Activated CD4-positive, CD25-positive, alpha-beta regulatory T cell treated with anti-CD3 and anti-CD28 coated beads, Interleukin-2, amount 50 U/mL, for 24 hours (primary cell): ENCODE measurements at places on chromosomes 11 and 22.
A peak's percentile ranks its signal among the peaks of the same experiment; 100 is the strongest.

DNA sequence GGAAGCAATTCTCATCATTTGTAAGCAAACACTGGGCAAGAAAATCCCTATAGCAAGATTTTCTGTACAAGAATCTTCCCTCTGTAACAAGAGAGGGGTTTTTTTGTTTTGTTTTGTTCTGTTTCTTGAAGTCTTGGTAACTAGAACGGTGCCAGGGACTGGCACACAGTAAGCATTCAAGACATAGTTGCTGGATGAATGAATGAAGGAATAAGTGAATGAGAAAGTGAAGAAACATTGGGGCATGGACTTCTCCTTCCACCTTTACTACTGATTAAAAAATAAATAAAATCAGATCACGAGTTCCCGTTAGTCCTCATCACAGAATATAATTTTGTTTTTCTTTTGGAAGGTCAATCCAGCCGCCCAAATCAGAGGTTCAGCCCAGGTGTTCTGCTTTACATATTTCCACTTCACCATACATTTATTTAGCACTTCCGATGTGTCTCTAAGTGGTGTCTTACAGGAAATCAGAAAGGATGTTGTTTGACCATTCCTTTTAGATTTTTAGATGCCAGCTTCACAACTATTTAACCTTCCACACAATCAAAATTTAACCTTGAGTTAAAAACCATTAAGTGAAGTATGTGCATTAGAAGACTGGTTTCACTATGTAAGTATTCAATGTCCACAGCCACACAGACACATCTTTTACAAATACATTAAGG, 281.2 kb downstream of the CADM1 start:
- no peak for ATAC-seq

- no peak for ATAC-seq
Measured at GRCh38 chr11:113174882-113175281, 139.5 kb upstream of the TTC12 start.

- peak; percentile 95 for ATAC-seq
Measured at GRCh38 chr22:42317008-42317407, 46.6 kb upstream of the TCF20 start.

GRCh38 chr11:76604626-76605241, 65.8 kb downstream of the LRRC32 start:
- no peak for ATAC-seq

- no peak for ATAC-seq
Measured at GRCh38 chr11:17639091-17639490, 80.3 kb upstream of the MYOD1 start.

DNA sequence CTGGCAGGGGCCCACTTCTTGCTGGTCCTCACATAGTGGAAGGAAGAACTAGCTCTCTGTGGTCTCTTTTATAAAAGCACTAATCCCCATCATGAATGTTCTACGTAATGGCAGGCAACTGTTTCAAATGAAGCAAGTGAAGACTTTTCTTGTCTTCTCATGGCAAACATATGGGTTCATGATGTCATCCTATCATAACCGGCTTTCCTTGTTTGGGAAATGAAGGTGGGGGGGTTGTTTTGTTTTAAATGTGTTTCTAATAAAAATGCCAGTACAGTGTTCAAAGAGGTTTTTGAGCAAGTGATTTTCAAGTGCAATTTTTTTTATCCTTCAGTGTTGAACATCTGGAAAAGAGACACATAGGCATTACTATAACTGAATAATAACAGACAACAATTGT, 33.4 kb downstream of the REXO2 start:
- ATAC-seq = no peak

DNA sequence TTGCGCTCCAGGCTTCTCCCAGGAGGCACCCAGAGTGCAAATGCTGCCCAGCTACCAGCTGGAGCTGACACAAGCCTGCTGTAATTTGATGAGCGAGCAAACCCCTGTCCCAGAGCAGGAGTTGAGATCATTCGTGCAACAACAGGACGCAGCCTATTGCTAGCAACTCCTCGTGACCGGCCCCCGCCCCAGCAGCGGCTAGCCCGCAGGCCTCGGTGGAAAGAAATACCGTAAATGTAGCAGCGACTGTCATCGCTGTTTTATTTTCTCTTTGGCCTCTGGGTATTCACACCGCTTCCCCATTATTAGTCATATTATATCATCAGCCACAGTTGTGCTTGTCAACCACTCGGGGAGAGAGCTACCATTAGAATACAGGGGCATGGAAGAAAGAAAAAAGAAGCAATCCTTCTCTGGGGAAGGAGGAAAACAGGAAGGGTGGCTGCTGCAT, 59.2 kb upstream of the ATXN10 start:
- peak; percentile 75 for ATAC-seq

GRCh38 chr11:116072133-116072532, 567.9 kb upstream of the CADM1 start:
- no peak for ATAC-seq

DNA sequence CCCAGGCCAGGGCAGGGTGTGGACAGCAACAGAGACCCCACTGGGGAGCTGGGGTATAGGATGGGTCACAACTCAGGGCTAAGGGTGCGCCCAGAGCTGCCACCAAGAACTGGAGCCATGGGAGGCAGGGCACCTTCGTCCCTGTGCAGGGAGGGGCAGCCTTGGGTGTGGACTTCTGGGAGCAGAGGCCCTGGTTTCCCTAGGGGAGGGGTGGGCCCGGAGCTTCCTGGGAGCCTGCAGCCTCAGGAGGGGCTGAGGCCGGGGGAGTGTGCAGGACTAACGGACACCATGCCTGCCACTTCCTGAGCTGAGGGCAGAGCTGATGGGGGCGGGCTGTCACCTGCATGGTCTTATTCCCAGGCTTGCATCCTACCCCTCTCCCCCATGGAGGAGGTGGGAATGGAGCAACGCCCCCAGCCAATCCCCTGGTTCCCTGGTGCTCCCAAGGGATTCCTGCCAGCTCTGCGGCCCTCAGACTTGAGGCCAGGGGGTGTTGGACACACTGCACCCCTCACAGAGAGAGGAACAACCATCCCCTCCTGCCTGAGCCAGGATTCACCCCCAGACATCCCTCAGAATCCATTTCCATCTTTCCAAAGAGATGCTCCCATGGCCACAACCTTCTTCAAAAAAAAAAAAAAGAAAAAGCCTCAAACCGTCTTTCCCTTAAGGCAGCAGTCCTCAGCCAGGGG, 225.7 kb downstream of the CTTN start:
- no peak for ATAC-seq

- peak; percentile 51 for ATAC-seq
Measured at GRCh38 chr11:134261626-134262488, 8.5 kb downstream of the ACAD8 start.

DNA sequence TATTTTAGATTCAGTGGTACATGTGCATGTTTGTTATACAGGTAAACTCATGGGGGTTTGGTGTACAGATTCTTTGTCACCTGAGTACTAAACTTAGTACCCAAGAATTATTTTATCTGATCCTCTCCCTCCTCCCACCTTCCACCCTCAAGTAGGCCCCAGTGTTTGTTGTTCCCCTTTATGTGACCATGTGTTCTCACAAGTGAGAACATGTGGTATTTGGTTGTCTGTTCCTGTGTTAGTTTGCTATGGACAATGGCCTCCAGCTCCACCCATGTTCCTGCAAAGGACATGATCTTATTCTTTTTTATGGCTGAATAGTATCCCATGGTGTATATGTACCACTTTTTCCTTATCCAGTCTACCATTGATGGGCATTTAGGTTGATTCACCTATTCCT, 6.8 kb downstream of the SMIM38 start:
- no peak for ATAC-seq

- no peak for ATAC-seq
Measured at GRCh38 chr11:126544108-126545056, 188.9 kb downstream of the ST3GAL4 start.

- ATAC-seq = no peak
Measured at GRCh38 chr22:49242480-49242879, 585.2 kb downstream of the BRD1 start.

GRCh38 chr11:68583041-68583446, 101.3 kb upstream of the GAL start:
- no peak for ATAC-seq

DNA sequence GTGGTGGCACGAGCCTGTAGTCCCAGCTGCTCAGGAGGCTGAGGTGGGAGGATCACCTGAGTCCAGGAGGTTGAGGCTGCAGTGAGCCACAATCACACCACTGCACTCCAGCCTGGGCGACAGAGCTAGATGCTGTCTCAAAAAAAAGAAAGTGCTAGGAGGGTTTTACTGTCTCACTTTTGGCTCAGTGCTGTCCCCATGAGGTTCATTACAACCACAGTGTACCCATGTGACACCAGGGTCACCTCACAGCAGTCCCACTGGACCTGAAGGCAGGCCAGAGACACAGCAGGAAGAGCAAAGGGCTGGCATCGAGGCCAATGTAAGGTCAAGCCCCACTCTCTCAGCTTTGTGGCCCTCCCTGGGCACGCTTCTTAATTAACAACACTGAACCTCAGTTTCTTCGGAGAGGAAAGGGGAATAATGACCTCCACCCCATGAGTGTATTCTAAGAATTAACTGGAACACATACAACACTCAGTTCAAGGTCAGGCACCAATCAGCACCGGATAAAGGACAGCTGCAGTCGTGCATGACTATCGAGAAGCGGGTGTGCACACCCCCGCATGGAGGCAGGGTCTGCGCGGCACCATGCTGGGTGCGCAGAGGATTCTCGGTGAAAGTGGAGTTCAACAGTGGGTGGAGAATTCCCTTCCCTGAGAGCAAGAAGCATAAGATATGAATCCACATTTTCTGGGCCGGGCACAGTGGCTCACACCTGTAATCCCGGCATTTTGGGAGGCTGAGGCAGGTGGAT, 30.9 kb upstream of the BAIAP2L2 start:
- no peak for ATAC-seq

- no peak for ATAC-seq
Measured at GRCh38 chr22:46378426-46379065, 43.0 kb downstream of the TRMU start.

DNA sequence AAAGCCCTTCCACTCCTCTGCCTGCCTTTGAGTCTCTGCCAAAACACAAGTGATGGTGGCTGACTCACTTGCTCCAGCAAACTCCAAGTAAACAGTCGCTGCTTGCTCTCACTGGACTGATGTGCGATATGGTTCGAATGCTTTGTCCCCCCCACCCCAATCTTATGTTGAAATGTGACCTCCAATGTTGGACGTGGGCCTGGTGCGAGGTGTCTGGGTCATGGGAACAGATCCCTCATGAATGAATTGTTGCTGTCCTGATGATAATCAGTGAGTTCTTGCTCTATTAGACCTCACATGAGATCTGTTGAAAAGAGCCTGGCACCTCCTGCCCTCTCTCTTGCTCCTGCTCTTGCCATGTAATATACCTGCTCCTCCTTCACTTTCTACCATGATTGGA, 747.9 kb downstream of the OPCML start:
- no peak for ATAC-seq

DNA sequence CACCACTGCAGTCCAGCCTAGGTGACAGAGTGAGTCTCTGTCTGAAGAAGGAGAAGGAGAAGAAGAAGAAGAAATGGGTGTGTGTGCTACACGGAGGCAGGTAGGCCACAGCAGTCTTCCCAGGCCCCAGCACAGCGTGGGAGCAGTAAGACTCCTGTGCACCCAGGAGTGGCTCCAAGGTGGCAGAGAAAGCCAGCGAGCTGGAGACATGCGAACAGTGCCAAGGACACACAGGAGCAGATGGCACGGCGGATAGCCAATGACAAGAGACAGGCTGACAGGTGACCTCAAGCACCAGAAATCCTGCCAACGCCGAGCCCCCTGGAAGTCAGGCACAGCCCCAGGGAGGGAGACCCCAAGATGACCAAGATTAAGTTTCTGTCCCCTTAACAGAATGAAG, 9.0 kb upstream of the SCGB1A1 start:
- no peak for ATAC-seq
